ENCODE measurements at places on chromosomes 12 and 14.

DNA sequence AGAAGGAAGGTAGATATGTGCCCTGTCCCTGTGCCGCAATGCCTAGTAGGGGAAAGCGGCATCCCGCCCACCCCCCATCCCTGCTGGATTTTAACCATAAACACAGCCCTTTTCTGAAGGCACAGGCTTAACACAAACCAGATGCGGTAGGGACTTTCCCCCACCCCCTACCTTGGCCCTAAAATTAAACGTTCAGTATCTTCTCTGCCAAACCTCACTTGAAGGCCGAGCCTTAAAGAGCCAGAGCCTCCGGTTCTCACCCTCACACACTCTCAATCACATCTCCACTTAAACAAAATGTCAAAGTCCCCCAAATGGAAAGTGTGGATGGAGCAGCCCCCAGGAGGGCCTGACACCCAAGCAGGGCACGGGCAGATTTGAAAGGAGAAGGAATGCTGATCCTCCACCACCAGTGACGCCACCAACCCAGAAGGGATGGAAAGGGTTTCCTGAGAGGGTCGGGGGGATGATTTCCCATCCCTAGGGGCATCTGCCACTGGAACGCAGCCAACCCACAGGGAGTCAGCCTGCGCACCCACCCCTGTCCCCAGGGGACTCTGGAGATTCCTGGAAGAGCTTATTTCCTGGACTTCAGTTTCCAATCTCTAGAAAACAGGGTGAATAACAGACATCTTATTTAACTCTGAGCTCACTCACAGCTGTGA is 26.4 kb downstream of the ACTN1 start:
- no peak for DNase-seq

- DNase-seq: no peak
These were observed 9.7 kb upstream of the TUBA1A start for GRCh38 chr12:49198431-49199155.

- no peak for DNase-seq
These were observed 361.0 kb downstream of the DPF3 start for GRCh38 chr14:72532686-72533454.

DNA sequence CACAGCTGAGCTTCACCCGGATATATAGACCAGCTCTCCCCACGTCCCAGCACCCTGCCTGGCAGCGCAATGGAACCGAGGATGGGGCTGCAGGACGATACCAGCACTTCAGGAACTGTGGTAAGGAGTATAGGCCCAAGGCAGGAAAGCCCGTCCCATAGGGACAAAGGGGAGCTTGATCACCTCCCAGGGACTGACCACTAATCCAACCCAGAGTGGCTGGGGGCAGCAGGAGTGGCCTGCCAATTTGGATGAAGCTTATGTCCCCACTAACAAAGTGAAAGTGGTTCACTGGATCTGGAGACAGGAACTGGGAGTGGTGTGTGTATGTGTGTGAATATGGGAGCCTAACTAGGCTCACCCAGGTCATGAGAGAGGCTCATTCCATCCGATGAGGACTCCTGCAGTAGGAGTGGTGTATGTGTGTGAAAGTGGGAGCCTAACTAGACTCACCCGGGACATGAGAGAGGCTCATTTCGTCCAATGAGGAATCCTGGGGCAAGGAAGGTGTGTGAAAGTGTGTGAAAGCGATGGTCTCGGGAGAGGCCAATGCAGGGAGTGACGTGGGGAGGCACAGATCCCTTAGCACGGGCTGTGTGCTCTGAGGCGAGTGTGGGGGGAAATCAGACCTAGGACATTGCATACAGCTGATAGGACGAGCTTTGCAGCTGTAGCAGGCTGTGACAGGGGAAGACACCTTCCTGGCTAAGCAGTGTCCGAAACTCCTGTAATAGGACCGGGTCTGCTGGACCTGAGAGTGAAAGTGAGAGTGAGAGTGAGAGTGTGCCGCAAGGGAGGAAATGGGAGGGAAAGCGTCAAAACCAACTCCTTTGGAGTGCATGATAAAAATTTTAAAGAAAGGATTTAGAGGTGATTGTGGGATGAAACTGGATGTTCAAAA is 25.7 kb downstream of the KLRK1 start:
- peak; percentile 60 for DNase-seq

DNA sequence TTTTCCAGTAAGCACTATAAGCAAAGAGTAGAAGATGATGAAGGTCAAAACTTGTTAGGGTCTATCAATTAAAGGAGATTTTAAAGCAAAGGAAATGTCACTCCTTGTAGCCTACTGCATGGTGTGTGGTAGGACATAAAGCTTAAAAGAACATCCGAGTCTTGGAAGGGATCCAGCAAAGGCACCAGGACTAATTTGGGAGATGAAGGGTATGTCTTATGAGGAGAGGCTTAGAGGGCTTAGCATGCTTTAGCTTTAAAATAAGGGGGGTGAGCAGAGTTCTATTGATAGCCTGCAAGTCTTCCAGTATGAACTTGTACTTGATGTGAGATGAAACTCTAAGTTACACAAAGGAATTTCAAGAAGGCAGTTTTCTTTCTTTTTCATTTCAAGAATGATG is 11.8 kb upstream of the MYBPC1 start:
- DNase-seq: no peak

All from ELF-1 (cell line).